Ecto neural progenitor cell (in vitro differentiated cells): ENCODE measurements at places on chromosomes 4 and X.

GRCh38 chrX:144275367-144275766 lies 391.5 kb downstream of the UBE2NL start:
- DNase-seq = no peak

DNA sequence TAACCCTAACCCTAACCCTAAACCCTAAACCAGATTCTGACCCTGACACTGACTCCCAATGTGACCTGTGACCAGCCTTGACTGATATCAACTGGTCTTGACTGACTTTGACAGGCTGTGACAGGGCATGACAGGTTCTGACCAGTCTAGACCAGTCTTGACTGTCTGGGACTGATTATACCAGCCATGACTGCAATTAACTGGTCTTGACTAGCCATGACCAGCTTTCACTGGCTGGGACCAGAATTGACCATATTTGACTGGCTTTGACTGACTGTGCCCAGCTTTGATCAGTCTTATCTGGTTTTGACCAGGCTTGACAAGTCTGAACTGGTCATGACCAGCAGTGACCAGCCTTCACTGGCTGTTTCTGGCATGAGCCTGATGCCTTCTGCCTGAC lies 95.5 kb downstream of the BMP15 start:
- DNase-seq = no peak

DNA sequence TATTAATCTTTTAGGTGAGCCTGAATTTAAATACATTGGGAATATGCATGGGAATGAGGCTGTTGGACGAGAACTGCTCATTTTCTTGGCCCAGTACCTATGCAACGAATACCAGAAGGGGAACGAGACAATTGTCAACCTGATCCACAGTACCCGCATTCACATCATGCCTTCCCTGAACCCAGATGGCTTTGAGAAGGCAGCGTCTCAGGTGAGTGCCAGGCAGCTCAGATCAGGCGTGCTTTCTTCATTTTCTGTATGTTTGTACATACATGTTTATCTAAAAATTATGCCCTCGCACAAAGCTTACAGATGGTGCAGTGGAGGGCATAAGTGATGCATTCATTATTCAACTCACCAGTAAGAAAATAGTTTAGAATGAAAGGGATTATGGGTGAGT lies 85.6 kb downstream of the CPE start:
- DNase-seq = no peak

- DNase-seq = no peak
Measured at GRCh38 chrX:121356139-121356849, 308.9 kb downstream of the GLUD2 start.
